DMS53 (cell line): ENCODE measurements at places on chromosomes 12 and 14.
A peak's percentile ranks its signal among the peaks of the same experiment; 100 is the strongest.

GRCh38 chr14:100213956-100214769, 24.8 kb upstream of the YY1 start:
- peak; percentile 97 for DNase-seq

DNA sequence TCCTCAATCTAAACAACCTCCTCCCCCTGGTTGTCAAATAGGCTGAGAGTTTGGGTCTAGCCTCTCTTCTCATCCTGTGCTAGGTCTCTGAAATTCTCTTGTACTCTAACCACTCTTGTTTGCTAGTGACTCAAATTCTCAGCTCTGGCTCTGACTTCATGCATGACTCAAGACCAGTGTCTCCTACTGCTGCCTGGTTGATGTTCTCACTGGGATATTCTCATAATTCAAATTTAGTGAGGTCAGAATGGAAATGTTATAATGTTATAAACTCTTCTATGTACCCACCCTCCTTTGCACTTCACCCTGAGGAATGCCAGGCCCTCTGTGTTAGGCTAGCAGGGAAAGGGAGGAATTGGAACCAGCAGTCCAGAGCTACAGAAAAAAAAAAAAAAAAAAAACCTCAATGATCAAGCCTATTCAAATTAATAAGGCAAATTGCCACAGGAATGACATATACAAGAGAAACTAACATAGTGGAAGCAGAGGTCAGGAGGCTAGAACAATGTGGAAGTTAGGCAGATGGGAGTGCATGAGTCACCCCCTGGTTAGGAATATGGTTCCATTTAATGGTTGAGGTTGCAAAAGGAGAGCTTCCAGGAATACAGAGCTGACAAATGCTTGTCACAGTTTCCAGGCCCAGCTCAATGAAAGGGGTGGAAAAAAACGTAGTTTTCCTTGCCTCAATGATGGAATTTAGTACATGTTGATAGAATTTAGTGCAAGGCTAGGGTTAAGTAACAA, 459.5 kb downstream of the RMST start:
- peak; percentile 49 for DNase-seq

GRCh38 chr12:15699886-15700285, 89.3 kb downstream of the EPS8 start:
- no peak for DNase-seq

GRCh38 chr12:32312049-32312670, 87.2 kb upstream of the FGD4 start:
- peak; percentile 90 for DNase-seq

DNA sequence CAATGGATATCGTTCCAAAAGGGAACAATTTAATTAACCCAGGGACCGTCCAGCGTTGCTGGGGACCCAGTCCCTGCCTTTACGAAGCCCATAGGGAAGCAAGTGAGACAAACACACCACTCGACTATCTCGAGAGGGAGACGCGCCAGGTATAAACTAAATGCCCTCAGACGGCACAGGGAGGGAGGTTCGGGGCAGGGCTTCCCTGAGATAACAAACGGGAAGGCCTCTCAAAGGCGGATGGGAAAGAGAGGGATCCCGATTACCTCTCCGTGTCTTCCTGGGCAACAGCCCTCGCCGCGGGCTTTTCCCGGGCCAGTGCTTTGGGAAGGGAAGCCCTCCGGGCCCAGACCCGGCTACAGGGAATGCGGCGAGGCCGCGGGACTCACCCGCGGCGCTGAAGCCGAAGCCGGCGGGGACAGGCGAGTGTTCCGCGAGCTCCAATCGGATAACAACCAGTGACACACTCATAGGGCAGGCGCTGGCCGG, 390 bp downstream of the BRAP start:
- DNase-seq: peak; percentile 78

- DNase-seq: peak; percentile 14
Measured at GRCh38 chr12:77924703-77925102, 94.0 kb downstream of the NAV3 start.

DNA sequence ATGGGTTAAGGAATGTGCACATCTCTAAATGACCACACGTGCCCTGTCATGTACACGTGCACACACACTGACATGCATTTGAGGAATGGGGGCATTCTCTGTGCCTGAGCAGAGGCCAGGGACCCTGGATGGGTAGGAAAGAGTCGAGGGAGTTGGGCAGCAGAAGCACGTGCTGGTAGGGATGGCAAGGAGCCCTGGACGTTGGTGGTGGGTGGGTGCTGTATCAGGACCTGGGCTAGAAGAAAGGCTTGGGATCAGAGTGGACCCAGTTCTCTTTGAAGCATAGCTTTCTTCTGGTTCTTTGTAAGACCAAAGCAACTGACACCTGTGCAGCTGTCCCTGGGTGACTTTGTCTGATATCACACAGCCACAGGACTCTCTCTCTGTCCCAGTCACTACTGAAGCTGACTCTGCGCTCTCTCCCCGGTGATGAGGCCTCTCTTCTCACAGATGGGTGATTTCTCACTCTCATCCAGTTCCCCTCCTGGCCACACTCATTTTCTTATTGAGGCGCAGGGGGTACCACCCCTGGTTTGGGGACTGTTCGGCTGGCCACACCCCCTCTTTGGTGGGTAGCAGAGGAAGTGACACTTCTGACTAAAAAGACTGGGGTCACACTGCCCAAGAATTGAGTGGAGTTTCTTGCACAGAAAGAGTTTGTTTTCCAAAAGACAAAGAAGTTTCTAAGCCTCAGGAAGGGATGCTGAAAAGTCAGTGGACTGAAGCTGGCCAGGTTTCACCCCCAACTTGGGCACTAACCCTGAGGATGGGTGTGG, 171.7 kb upstream of the RTL1 start:
- no peak for DNase-seq

- DNase-seq: no peak
Measured at GRCh38 chr12:92796650-92797049, 93.9 kb downstream of the PLEKHG7 start.
